Ovary (tissue), 10 donors: ENCODE measurements at places on chromosomes 2 and 18. TPM values are rescaled to one million over a fixed set of nuclear protein-coding genes. Genes with fewer than 3 reads are reported as not detected.

GRCh38 chr2:175309799-175310198 is 128.3 kb upstream of the ATP5MC3 start:
- H3K4me1 ChIP-seq: no peaks in the 10 kb centered on the region
- H3K27me3 ChIP-seq: no peaks in the 10 kb centered on the region
- no peak overlapping the region for H3K4me3 ChIP-seq
- no peak for DNase-seq
- no peaks in the 10 kb centered on the region for H3K36me3 ChIP-seq

DNA sequence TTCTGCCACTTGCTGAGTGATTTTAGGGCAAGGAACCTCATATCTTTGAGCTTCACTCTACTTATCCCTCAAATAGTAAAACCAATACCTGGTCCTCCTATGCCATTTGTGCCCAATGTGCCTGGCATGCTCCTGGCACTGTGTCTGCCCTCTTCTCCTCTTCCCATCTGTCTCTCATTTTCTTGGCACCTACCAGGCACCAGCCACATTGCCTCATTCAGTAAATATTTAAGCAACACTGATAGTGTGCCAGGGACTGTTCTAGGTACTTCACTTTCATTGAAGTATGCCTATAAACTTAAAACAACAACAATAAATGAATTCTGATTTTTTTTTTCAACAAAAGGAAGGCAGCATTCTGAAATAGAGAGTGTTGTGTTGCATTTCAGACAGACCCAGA is 15.1 kb upstream of the BOD1L2 start:
- H3K36me3 ChIP-seq: no peaks in the 10 kb centered on the region
- H3K27me3 ChIP-seq: no peaks in the 10 kb centered on the region
- H3K27ac ChIP-seq: no peak overlapping the region
- no peak for DNase-seq
- H3K4me1 ChIP-seq: no peaks in the 10 kb centered on the region

GRCh38 chr18:22179174-22179573 is 9.8 kb downstream of the GATA6 start:
- no peak for DNase-seq
- H3K27me3 ChIP-seq: no peaks in the 10 kb centered on the region
- no peak overlapping the region for H3K27ac ChIP-seq
- H3K4me3 ChIP-seq: no peak overlapping the region
- H3K4me1 ChIP-seq: peaks cover 10% of the 10 kb centered on the region
- H3K36me3 ChIP-seq: no peaks in the 10 kb centered on the region

GRCh38 chr2:20649976-20650375 is 922 bp downstream of the HS1BP3 start:
- no peaks in the 10 kb centered on the region for H3K27me3 ChIP-seq
- H3K4me1 ChIP-seq: peaks cover 10% of the 10 kb centered on the region
- no peak for DNase-seq

GRCh38 chr2:94990956-94991355 is 34.6 kb upstream of the MAL start:
- no peaks in the 10 kb centered on the region for H3K4me1 ChIP-seq
- H3K27ac ChIP-seq: no peak overlapping the region
- DNase-seq: no peak
- no peaks in the 10 kb centered on the region for H3K27me3 ChIP-seq

DNA sequence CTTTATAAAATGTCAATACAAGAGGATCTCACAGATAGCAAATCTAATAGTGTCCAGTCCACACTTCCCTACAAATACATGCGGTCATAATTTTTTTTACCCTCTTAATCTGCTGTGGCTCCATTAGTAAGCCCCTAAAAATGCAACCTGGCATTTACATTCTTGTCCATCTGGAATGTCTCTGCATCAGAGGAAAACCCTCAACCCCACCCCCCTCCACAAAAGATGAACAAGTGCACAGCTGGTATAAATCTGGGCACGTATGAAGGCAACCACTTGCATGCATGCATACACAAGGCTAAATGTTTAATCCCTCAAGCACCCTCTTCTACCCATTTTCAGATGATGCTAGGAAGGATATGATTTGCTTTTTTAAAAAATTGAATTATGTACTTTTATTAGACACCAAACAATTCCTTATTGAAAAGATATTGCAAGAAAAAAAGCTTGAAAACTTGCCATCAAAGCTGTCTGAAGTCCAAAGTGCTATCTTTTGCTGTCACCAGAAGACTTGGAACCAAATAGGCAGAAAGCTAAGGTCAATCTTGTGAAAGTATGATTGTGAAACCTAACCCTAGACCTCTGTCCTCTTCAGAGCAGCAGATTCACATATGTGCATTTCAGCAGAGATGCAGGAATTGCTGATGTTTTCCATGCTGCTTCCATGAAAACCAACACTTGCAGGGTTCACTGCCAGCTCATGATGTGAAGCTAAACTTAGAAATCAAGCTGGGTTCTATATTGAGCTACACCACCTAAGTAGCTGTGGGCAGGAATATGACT is 39.0 kb downstream of the IRS1 start:
- no peaks in the 10 kb centered on the region for H3K36me3 ChIP-seq
- no peaks in the 10 kb centered on the region for H3K27me3 ChIP-seq
- H3K4me3 ChIP-seq: no peak overlapping the region
- no peak for DNase-seq

- DNase-seq: no peak
- H3K36me3 ChIP-seq: no peaks in the 10 kb centered on the region
- no peak overlapping the region for H3K27ac ChIP-seq
- H3K4me3 ChIP-seq: no peak overlapping the region
- H3K27me3 ChIP-seq: no peaks in the 10 kb centered on the region
These were observed 225.6 kb upstream of the GCFC2 start for GRCh38 chr2:75936311-75936710.

DNA sequence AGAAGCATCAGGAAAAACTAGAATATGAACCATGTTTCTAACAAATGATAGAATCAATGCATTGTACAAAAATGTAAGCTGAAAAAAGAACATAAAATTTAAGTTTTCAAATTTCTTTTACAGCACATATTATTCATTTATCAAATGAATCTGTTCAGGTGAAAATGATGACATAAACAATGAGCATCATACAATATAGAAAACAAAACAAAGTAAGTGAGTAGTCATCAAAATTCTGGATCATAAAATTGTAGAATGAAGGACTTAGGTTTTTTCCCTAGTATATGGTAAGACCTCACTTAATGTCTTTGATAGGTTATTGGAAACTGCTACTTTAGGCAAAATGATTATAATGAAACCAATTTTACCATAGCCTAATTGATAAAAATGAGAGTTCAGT is 427.0 kb upstream of the KCNH7 start:
- no peak for DNase-seq
- H3K4me1 ChIP-seq: no peaks in the 10 kb centered on the region
- H3K36me3 ChIP-seq: no peaks in the 10 kb centered on the region
- H3K27me3 ChIP-seq: no peaks in the 10 kb centered on the region
- no peak overlapping the region for H3K4me3 ChIP-seq

GRCh38 chr2:221969087-221969829 is 329.5 kb downstream of the PAX3 start:
- H3K27ac ChIP-seq: no peak overlapping the region
- no peaks in the 10 kb centered on the region for H3K27me3 ChIP-seq
- no peaks in the 10 kb centered on the region for H3K4me1 ChIP-seq
- no peak overlapping the region for H3K4me3 ChIP-seq
- no peak for DNase-seq

DNA sequence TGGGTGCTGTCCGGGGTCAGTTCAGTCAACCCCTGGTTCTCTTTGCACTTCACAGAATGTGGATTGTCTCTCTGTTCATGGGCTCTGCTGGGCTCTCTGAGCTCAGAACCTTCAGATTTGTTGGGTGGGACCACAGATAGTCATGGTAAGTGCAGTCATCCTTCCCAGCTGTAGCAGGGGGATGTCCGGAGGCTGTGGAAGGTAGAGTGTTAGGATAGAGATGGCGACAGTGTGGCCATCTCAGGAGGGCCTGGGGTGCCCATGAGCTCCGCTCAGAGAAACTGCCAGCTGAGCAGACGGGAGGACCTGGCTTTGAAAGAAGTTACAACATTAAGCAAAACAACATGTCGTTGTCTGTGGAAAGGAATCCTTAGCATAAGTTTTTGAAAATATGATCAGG is 149.8 kb downstream of the FAM210A start:
- no peak overlapping the region for H3K4me3 ChIP-seq
- H3K27ac ChIP-seq: no peak overlapping the region
- no peak for DNase-seq
- no peaks in the 10 kb centered on the region for H3K36me3 ChIP-seq

GRCh38 chr2:111661286-111661940 is 222.6 kb downstream of the ANAPC1 start:
- DNase-seq: no peak
- H3K36me3 ChIP-seq: no peaks in the 10 kb centered on the region

- no peaks in the 10 kb centered on the region for H3K4me1 ChIP-seq
- H3K27me3 ChIP-seq: no peaks in the 10 kb centered on the region
- no peak overlapping the region for H3K27ac ChIP-seq
- no peak overlapping the region for H3K4me3 ChIP-seq
These were observed 7.1 kb downstream of the FBXO15 start for GRCh38 chr18:74140582-74140981.

DNA sequence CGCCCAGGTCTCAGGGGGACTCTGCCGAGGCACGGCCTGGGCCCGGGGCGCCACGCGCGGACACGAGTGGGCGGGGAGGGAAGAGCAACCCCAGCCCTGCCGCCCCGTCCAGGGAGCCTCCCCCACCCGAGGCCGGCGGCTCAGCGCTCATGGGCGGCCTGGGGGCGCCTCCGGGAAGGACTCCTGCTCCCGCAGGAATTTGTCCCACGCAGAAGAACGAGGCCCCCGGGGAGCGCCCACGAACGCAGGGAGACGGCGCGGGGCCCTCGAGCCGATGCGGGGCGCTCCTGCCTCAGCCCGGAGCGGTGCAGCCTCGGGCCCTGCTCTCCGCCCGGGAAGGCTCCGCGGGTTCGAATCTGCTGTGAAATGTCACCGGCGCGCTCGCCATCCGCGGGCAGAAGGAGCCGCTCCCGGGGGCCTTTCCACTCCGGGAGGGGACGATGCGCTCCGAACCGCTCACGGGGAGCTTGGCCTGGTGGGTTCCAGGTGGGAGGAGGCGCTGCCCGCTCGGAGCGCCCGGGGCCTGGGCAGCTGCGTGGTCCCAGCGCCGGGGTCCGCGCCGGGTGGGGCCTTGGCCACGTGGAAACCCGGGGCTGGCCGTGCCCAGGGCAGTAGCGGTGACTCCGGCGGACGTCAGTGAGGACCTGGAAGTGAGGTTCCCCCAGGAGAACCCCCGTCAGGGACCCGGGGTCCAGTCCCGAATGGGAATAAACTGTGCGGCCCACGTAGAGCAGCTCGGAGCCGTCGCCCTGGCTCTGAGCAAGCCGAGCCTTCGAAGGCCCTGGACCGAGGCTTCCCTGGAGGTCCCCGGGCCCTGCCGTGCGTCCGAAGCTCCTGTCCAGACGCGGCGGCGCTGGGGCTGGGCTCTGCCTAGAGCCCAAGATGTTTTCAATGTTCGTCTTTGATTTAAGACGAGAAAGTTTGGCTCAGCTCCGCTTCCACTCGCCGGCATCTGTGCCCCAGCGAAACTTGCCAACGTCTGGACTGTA is 41.4 kb upstream of the CTDP1 start:
- H3K27me3 ChIP-seq: no peaks in the 10 kb centered on the region
- no peak overlapping the region for H3K27ac ChIP-seq
- H3K36me3 ChIP-seq: no peaks in the 10 kb centered on the region
- no peak for DNase-seq
- no peak overlapping the region for H3K4me3 ChIP-seq

GRCh38 chr18:29605365-29605764 is 1428.4 kb upstream of the CDH2 start:
- no peak overlapping the region for H3K27ac ChIP-seq
- H3K4me3 ChIP-seq: no peak overlapping the region
- no peaks in the 10 kb centered on the region for H3K27me3 ChIP-seq
- DNase-seq: no peak
- no peaks in the 10 kb centered on the region for H3K4me1 ChIP-seq
- no peaks in the 10 kb centered on the region for H3K36me3 ChIP-seq

GRCh38 chr18:33755931-33756560 is 178.0 kb downstream of the ASXL3 start:
- DNase-seq: no peak
- no peaks in the 10 kb centered on the region for H3K27me3 ChIP-seq
- no peak overlapping the region for H3K4me3 ChIP-seq
- H3K4me1 ChIP-seq: peaks cover 2% of the 10 kb centered on the region
- H3K36me3 ChIP-seq: no peaks in the 10 kb centered on the region
- no peak overlapping the region for H3K27ac ChIP-seq

GRCh38 chr2:64613276-64613675 is 40.4 kb downstream of the SERTAD2 start:
- no peak for DNase-seq
- no peaks in the 10 kb centered on the region for H3K27me3 ChIP-seq

DNA sequence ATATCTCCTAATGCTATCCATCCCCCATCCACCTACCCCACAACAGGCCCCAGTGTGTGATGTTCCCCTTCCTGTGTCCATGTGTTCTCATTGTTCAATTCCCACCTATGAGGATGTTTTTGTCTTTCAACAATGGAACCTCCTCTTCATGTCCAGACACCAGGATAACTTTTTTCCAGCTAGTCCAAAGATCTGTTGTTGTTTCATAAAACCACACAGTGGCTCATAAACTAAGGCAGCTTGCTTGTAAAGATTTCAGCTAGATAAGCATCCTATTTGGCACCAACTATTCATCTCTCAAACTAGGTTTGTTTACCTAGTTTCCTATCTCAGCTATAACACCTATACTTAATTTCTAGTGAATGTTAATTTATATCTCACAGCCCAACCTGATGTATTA is 937.7 kb downstream of the TRIB2 start:
- H3K4me1 ChIP-seq: no peaks in the 10 kb centered on the region
- no peak overlapping the region for H3K4me3 ChIP-seq
- H3K27ac ChIP-seq: no peak overlapping the region
- H3K27me3 ChIP-seq: peaks cover 3% of the 10 kb centered on the region
- no peaks in the 10 kb centered on the region for H3K36me3 ChIP-seq

GRCh38 chr2:231356466-231356844 is 39.1 kb upstream of the B3GNT7 start:
- peaks cover 10% of the 10 kb centered on the region for H3K4me1 ChIP-seq
- peak overlapping the region; percentile 76 for H3K27ac ChIP-seq
- H3K4me3 ChIP-seq: no peak overlapping the region
- H3K27me3 ChIP-seq: no peaks in the 10 kb centered on the region
- no peaks in the 10 kb centered on the region for H3K36me3 ChIP-seq

- no peaks in the 10 kb centered on the region for H3K27me3 ChIP-seq
- H3K36me3 ChIP-seq: no peaks in the 10 kb centered on the region
- H3K4me1 ChIP-seq: no peaks in the 10 kb centered on the region
These were observed 25.6 kb downstream of the ANKMY1 start for GRCh38 chr2:240532031-240532775.

GRCh38 chr2:228407821-228408220 is 226.3 kb upstream of the SPHKAP start:
- no peak for DNase-seq
- no peaks in the 10 kb centered on the region for H3K27me3 ChIP-seq
- H3K4me3 ChIP-seq: no peak overlapping the region
- H3K4me1 ChIP-seq: no peaks in the 10 kb centered on the region

GRCh38 chr18:73511771-73512503 is 635.7 kb downstream of the FBXO15 start:
- H3K4me1 ChIP-seq: no peaks in the 10 kb centered on the region
- no peaks in the 10 kb centered on the region for H3K36me3 ChIP-seq
- H3K27me3 ChIP-seq: no peaks in the 10 kb centered on the region
- no peak overlapping the region for H3K27ac ChIP-seq
- no peak overlapping the region for H3K4me3 ChIP-seq
- DNase-seq: no peak

Gene NFATC1
- total RNA-seq: 10.2 TPM

Gene IL37
- total RNA-seq: not detected

Gene WDR35
- 13.7 TPM for total RNA-seq

Gene ATG9A
- total RNA-seq: 32.2 TPM

Gene EML6
- total RNA-seq: 0.22 TPM

Gene HOXD9
- 17.3 TPM for total RNA-seq

Gene C2orf66
- total RNA-seq: not detected

Gene ERFE
- 0.20 TPM for total RNA-seq

Gene CARF
- 12.3 TPM for total RNA-seq

Gene CMPK2
- total RNA-seq: 2.7 TPM

Gene EFR3B
- 1.3 TPM for total RNA-seq

Gene IL18RAP
- 0.33 TPM for total RNA-seq

Gene DLGAP1
- total RNA-seq: 13.4 TPM
